ENCODE measurements at places on chromosomes 1 and 21.

DNA sequence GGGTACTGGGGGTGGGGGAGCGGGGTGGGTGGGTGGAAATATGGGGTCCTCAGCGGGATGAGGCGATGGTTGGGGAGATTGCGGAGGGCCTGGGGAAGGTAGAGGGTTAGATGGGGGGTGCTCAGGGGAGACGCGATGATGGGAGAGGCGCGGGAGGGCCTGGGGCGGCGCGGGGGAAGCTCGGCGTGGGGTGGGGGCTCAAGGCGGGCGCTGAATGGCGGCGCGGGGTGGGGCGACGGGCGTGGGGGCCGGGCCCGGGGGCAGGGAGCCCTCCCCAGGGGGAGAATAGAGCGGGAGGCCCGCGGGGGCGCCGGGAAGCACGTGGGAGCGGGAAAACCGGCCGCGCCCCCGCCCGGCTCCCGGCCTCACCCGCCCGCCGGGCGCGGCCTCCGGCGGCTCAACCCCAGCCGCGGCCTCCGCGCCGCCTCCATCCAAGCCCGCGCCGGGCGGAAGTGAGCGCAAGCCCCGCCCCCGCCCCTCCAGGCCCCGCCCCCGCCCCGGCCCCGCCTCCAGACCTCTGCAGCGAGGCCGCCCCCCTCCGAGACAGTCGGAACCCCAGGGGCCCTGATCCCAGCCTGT is at the start of gene FAAP20:
TSS of gene FAAP20 (minus strand) at position 454 of the 579 bp plus-strand sequence. CDS start at position 431, 23 bp downstream.
- no peak for DNase-seq

DNA sequence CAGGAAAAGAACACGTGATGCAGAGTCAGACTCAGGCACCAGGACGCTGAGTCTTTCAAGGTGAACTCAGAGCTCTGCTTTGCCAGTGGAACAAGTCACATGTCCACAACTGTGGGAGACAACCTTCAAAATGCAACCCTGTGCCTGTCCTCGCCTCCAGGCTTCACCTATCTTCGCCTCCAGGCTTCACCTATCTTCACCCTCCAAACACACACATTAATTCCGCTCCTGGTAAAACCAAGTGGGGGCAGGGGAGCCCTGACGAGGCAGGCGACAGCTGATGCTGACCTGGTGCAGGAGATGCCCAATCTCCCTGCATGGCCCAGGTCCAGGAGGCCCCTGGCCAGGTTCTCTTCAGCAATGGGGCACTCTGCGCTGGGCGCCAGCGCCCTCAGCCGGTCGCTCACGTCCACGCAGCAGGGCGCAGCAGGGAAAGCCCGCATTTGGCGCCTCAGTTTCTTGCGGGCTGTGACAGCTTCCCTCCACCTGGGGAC is 28.0 kb upstream of the LSS start:
- no peak for DNase-seq

GRCh38 chr21:41425588-41425953 is 468 bp upstream of the MX1 start:
- DNase-seq: no peak

DNA sequence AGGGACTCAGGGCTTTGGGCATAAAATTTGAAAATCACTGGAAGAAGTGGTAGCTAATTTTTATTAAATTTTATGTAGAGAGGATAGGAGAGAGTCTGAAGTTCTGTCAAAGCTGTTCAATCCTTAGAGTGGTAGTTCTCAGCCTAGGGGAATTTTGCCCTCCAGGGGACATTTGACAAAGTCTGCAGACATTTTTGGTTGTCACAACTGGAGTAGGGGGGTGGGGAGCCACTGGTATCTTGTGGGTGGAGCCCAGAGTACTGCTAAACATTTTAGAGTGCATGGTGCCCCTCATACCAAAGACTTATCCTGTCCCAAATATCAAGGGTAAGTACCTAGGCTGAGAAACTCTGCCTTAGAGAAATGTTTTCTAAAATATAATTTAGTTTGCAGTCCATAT is 30.2 kb downstream of the RASAL2 start:
- DNase-seq: no peak

- no peak for DNase-seq
Observed at GRCh38 chr1:44323947-44324346, 31.1 kb downstream of the ERI3 start.

GRCh38 chr1:157090196-157090647 is 9.4 kb downstream of the ETV3L start:
- peak; percentile 77 for DNase-seq

GRCh38 chr1:3685222-3685621 is 32.9 kb downstream of the TP73 start:
- no peak for DNase-seq

DNA sequence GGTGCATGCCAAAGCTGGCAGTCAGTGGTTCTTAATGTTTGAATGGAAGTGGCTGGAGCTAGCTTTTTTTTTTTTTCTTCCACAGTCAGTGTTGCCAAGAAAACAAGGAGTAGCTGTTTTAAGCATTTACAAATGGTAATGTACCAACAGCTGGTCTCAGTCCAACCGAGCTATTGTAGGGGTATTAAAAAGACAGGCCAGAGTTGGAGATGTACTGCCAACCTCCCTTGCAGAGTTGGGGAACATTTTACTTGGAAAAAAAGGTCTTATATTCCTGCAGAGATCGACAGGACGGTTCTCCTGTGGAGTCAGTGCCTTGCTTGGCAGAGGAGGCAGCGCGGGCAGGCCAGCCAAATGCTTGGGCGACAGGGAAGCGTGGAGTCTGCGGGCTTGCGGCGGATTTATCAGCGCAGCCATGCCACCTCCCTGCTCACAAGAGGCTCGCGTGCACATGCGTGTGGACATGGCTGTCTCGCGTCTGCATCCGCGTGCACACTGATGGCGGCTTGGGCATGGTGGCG is 338.1 kb downstream of the RPS6KC1 start:
- no peak for DNase-seq

Data from left renal cortex interstitium (tissue), 4 donors.